Astrocyte of the spinal cord (primary cell): ENCODE measurements at places on chromosomes 4 and X.

DNA sequence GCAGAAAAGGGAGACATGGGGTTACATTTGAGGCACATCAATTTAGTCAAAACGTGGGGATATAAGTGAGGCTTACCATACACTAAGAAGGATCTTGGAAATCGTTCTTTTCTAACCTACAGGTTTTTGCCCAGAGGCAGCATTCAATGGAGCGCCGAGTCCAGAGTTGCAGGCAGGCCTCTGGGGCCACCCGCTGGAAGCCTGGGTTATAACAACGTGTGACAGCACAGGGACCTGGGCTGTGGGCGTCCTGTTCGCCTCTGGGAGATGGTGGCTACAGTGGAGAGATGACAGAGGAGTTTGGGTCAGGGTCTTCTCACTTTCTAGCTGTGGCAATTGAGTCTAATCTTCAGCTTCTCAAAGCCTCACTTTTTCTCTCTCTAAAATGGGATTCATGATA is 53.9 kb downstream of the ENPP6 start:
- peak; percentile 23 for DNase-seq

DNA sequence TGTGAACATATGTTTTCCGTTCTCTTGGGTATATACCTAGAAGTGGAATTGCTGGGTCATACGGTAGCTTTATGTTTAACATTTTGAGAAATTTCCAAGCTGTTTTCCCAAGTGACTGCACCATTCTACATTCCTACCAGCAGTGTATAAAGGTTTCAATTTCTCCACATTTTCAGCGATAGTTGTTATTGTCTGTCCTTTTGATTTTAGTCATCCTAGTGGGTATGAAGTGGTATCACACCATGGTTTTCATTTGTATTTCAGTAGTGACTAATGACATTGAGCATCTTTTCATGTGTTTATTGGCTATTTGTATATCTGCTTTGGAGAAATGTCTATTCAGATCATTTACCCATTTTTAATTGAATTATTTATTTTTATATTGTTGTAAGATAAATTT is 2.4 kb downstream of the PPEF1 start:
- DNase-seq = no peak

- DNase-seq = no peak
These were observed 44.1 kb upstream of the FRMD7 start for GRCh38 chrX:132171881-132172280.

GRCh38 chrX:70336767-70337166 is 46.9 kb downstream of the KIF4A start:
- no peak for DNase-seq

DNA sequence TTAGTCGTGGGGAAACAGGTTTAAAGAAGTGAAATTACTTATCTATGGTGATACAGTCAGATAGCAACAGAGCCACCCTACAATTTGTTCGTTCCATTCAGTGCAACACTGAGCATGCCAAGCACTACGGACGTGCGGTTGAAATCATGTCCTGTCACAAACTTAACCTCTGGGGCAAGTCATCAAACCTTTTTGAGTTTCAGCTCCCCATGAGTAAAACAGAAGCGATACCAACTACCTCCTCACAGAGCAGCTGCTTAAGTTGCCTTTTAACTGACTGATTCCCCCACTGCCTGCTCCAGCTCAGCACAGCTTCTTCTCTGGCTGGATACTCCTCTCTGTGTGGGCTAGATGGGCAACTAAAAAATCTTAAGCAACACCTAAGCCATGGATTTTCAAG is 36.0 kb downstream of the LHFPL1 start:
- DNase-seq = no peak

DNA sequence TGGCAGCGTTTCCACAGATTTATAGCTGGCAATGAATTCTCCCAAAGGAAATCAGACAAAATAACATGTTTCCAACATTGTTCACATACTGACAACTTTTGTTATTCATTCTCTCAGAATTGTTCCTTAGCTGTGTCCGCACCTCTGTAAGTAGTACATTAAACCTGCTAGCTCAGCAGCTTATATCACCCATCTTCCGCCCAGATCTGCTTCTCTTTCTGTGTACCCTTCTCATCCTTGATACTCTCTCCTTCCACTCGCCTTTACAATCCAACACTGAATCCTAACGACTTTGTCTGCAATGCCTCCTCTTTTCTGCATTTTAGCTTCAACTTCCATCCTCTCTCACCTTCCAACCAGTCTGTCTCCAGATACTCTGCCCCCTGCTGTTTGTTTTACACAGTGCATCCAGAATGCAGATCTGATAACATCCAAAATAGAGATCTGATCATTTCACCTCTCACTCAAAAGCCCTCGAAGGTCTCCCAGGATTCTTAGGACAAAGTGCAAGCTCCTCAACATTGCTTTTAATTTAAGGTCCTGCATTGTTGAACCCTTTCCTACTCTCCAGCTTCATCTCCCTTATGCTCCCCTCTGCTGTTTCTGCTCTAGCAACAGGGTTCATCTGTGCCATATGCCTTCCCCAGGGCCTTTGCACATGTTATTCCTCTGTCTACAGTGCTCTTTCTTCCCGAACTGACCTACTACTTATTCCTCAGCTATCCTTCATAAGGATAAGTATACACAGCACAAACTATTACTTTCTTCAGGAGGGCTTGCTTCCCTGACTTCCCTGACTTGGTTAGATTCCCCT is 67.3 kb upstream of the VBP1 start:
- peak; percentile 8 for DNase-seq

GRCh38 chrX:39886282-39886681 is 211.5 kb downstream of the BCOR start:
- DNase-seq = no peak

DNA sequence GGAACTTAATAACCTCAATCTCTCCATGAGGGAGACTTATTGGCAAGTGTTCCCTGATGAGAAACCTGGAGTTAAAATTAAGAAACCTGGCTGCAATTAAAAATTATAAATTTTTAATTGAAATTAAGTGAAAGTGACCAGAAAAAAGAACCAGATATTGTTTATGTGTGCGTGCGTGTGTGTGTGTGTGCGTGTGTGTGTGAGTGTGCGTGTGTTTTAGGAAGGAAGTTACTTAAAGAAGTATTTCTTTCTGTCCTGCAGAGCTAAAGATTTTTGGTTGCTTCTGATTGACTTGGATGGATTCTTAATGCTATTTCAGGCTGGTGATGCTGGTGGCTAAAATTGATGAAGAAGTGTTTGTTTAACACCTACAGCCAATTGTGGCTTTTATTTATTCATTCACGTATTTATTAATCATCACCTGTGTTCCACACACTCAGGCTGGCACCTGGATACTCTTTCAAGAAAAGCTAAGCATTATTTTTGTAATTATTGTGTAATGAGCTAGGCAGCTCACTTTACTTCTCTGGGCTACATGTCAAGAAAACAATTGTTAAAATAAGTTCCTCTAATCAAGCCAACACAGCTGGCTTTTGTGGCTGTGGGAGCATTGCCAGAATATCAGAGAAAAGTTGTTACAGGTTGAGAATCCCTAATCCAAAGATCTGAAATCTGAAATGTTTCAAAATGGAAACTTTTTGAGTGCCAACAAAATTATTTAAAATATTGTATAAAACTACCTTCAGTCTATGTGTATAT is 68.5 kb downstream of the CEP44 start:
- DNase-seq = no peak

DNA sequence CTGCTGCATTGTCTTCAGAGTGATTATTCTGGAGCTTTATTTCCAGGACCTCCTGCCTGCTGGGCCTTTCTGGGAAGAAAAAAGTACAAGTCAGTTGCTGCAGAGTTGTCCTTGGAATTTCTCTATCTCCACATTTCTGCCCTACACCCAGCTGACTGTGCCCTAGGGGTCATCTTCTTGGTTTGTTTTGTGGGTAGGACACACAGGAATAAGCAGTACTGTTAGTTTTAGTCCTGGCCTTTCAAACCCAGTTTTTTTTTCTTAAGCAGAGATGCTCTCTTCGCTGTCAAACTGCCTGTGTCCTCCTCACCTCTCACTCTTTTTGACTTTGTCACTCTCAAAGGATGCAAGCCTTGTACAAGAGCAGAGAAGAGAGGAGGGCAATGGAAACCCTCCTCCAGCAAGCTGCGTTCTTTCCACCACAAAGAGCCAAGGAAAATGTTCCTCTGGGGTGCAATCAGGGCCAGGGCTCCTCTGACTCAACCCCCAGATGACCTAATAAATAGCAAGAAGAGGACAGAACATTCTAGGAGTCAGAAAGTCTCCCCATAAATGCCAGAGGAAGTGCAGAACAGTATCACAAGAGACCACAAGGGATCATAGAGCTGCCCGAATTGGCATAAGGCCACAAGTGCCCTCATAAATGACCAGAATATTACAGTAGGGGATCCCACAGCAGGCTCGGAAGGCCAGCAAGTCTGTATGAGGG is 186.2 kb downstream of the RCHY1 start:
- DNase-seq = no peak

DNA sequence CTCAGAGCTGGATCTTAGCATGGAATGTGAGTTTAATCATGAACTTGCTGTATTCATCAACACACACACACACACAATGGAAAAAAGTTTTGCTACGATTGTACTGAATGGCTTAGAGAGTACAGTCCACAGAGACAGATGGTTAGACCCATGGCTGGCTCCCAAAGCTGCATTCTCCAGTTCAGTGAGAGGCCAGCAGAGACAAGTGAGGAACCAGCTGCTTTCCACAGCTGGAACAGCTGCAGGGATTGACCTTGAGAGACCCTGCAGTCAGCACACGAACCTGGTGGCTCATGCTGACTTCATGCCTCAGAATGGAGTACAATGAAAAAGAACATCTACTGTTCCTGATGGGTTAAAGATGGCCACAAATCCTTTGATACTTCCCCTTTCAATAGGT is 94.5 kb downstream of the DHX15 start:
- no peak for DNase-seq

DNA sequence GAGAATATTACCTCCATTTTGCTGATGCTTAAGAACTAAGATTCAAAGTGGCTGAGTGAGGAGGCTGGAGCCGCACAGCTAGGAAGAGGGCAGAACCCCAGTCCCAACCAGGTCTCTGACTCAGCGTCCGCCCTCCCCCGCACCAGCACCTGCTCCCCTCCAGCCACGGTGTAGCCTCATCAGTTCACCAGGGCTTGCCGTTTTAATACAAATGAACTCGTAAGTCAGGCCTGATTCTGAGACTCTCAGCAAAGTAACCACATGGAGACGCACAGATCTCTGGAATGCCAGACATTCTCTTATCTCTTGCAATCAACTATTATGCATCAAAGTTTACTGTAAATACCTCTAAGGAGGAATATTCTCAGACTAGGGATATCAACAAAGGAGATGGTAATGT is 52.4 kb downstream of the ENPP6 start:
- DNase-seq = no peak

DNA sequence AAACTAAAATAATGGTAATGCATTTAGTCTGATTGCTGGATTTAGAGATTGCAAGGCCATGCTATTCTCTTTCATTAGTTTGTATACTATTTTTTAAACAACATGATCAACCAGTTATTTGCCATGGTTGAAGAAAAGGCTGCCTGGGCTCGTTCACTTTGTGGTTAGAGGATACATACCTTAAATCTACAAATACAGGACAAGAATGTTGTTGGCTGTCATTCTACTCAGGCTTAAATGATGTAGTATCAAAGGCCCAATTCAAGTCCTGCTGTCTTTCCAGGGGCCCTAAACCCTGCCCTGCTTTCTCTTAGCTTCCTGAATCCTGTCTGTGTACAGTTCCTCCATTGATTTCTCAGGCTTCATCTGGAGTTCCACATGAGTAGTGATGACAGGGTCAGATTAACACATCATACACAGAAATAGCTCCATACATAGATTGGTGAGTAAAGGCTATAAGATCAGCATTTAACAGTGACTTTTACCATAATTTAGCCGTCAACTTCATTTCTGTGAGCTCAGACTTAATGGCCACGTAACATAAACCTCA is 114.9 kb upstream of the GPRIN3 start:
- DNase-seq = no peak
